AML-193 (cell line): ENCODE measurements at places on chromosomes 13 and 19.
A peak's percentile ranks its signal among the peaks of the same experiment; 100 is the strongest.

GRCh38 chr13:42836930-42837690, 55.7 kb downstream of the FAM216B start:
- no peak for DNase-seq

GRCh38 chr13:21005193-21005592, 56.2 kb downstream of the LATS2 start:
- DNase-seq: no peak

- no peak for DNase-seq
These were observed 2.3 kb downstream of the RAD23A start for GRCh38 chr19:12947702-12948611.

DNA sequence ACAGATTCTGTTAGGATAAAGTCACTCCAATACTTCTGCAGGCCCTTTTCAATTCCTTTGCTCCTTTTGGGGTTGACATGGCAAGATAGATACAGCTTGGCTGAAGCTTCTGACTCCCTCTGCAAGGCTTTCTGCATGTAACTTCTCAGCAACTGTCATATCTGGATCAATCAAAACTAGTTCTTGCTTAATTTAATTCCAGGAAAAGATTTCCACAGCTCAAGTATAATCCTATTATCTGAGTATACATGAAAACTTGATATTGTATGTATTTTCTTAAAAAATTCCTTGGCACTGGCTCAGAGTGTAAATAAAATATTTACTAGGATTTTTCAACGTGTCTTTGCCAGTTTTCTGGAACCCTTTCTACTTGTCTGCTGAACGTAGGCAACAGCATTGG, 109.6 kb downstream of the STARD13 start:
- no peak for DNase-seq

- DNase-seq: no peak
These were observed 35.3 kb upstream of the AMER2 start for GRCh38 chr13:25207291-25207810.

- no peak for DNase-seq
These were observed 360.9 kb downstream of the PCDH17 start for GRCh38 chr13:57992416-57992815.

GRCh38 chr19:49114630-49115363, 627 bp downstream of the LIN7B start:
- DNase-seq: peak; percentile 16

GRCh38 chr13:90824032-90824431, 523.5 kb upstream of the MIR17HG start:
- DNase-seq: no peak
